ENCODE measurements at places on chromosomes 12 and 14.

- DNase-seq = no peak
Measured at GRCh38 chr14:99873653-99874052, 80.4 kb downstream of the EML1 start.

DNA sequence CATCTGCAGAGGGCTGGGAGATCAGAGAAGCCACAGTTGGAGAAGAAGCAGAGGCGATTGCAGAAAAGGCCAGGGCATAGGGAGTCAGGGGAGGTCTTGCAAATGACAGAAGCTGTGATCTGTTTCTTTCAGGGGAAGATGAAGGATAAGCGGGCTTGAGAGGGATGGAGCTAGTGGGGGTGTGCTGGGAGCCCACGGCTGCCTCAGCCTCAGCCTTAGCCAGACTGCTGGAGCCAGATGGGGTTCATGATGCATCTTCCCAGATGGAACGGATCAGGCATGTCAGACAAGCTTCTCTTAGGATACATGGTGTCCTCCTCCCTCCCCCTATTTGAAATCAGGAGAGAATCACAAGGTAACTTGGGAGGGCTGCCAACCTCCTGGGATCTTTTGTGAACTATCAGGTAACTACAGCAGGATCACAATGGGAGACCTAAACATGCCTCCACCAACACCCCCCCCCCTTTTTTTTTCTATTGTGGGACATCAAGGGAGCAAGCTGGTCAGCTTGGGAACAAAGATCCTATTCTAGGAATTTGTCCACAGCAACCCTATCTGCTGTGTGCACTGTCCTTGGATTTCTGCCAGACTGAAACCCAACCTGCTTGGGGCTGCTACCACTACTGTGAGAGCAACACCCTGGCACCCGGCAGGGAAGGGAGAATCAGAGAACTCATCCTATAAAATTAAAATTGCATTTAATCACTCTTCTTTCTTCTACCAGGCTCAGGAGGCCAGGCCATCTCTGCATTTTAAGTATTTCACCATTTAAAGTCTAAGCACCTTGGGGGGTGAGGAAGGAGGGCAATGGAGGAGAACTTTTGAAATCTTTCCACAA, 10.7 kb upstream of the ATP2A2 start:
- DNase-seq = no peak

DNA sequence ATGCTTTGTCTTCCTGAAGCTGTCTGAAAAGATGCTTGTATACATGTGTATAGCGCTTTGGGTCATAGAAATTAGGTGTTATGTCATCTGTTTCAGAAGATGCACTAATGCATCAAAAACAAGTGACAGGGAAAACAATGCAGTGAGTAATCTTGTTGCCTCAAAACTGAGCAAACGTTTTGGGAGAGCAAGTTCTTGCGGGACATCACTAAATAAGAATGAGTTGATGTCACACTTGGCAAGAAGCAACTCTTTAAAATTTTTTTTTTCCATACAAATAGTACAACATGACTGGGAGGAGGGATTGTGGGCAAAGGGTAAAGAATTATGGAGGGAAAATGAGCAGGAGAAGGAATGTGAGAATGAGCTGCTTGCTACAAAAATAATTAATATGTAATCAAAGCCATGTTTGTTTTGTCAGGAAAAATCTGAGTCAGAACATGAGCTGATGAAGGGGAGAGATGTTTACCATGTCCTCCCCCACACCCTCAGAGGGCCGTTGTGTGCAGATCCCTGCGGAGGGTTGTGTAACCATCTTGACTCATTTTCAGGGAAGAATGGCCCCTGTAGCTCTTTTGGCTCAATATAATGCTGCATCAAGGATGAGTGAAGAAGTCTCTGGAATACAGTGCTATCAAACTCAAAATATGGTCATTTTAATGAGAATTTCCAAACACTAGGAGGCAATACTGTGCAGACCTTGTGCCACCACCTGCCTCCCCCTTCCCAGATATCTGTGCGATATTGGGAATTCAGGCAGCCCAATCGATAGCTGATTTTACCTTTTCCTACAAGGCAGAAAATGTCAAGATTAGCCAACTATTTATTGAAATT, 41.4 kb downstream of the BORCS5 start:
- peak; percentile 94 for DNase-seq

DNA sequence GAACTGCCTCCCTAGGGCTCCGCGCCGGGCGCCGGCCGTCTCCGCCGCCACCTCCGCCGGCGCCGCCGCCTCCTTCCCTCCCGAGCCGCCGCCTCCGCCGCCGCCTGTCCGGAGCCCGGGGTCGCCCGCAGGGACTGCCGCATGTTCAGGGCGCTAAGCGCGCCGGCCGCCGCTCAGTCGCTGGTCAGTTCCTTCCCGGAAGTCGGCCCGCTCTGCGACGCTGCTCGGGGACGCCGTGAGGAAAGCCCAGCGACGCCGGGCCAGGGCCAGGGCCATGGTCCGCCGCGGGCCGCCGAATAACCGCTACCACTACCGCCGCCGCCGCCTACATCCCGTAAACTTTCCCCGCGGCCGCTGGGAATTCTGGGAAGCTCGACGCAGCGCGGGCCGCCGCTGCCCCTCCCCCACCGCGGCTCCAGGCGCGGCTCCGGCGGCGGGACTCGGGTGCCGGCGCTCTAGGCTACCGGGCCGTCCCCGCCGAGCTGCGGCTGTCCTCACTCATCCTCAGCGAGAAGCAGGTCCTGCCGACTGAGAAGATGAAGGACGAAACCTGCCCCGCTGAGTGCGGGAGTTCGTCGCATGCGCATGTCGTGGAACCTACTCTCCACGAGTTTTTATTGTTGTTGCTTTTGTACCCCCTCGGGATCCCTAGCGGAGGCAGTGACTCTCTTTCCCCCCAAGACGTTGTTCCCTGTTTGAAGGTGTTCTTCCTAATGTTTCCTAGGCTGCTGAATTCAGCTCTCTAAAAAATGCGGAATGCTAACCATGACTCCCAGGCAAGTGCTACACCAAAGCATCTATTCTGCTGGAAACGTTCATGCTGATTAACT, at the start of gene SAV1:
Gene SAV1, minus strand, starts transcription at position 311 of the 830 bp plus-strand sequence. CDS start 339 bp downstream, outside the sequence.
- DNase-seq = peak; percentile 53

GRCh38 chr12:12327802-12328201, 22.2 kb downstream of the MANSC1 start:
- DNase-seq = no peak

DNA sequence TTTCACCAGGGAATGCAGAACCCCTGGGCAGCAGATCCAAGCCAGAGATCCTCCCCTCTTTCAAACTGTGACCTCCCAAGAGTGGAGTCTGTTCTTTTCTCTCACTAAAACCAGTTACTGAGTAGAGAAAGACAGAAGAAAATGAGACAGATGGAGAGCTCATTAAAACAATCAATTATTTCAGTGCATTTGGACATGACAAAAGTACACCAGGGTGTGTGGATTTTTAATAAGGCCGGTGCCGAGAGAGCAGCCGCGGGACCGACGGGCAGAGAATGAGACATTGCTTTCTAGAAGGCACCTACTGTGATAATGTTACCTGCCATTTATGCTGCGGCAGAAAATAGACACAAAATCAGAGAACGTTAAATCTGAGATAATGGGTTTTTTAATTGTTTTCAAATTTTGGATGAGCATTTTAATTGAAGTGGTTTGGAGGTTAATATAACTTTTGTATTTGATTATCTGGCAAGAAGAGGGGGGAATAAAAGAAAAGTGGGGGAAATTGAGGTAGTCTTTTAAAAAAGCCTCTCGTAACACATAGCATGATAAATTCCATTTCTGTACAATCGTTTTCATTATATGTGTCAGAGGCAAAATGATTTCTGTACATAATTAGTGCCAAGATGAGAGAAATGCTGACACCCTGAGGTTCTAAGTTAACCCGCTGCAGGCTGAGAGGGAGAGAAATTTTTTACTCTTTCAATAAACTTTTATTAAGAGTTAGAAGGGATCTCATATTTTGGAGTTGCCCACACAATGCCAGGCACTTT, 70.8 kb downstream of the HSPB8 start:
- no peak for DNase-seq

GRCh38 chr12:54592316-54592715, 3.9 kb upstream of the PPP1R1A start:
- DNase-seq = no peak

DNA sequence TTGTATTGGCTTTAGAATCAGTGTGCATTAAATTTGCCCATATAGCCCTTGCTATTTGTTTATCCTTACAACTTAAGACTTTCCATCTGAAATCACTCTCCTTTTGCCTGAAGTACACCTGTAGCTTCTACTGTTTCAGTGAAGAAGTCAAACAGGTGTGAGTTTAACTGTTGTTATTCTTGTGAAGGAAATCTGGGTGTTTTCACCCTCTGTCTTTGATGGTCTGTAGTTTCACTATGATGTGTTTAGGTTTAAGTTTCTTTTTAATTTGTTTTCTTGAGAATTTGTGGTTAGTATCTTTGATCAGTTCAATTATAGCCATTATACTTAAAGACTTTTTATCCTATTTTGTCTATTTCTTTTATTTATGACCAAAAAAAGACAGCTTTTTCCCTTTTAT, 68.9 kb upstream of the BBS10 start:
- no peak for DNase-seq

DNA sequence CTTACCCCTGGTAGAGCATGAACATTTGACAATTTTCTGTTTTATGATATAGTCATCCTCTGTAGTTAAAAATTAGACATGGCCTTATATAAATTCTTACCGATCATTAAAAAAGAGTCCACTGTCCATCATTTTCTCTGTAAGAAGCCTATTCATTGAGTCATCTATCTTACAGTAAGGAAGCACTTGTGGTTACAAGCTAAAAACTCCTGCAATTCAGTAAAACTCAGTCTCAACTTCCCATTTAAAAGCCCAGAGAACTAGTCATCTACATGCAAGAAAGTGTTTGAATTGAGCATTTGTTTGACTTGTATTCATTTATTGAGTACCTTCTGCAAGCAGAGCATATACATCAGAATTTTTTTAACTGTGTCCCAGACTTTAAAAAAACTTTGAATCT, 63.3 kb downstream of the GTF2A1 start:
- no peak for DNase-seq

GRCh38 chr12:33245434-33245833, 194.2 kb downstream of the SYT10 start:
- no peak for DNase-seq

- no peak for DNase-seq
Measured at GRCh38 chr14:100440207-100440631, 117.1 kb downstream of the SLC25A47 start.

GRCh38 chr12:123494124-123494851, 36.3 kb downstream of the SNRNP35 start:
- no peak for DNase-seq

- no peak for DNase-seq
Measured at GRCh38 chr12:112944024-112944690, 5.9 kb downstream of the OAS3 start.

DNA sequence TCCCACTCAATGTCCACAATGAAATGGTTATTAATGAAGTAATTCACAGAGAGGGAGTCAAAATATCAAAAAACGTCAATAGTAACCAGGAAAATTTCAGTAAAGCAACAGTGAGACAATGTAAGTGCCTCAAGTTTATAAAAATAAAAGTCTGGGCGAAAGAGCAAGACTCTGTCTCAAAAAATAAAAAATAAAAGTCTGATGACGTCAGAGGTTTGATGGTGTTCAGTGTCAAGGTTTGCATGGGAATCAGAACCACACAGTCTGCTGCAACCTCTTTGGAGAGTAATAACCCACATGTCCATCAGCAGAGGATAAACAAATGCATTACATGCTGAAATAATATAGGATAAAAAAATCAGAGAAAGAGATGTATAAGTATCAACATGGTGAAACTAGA, 152.4 kb downstream of the ASCL1 start:
- no peak for DNase-seq

Data from GM04503 (cell line).